ENCODE measurements at places on chromosomes 3 and 15. TPM values are rescaled to one million over a fixed set of nuclear protein-coding genes. Genes with fewer than 3 reads are reported as not detected.

DNA sequence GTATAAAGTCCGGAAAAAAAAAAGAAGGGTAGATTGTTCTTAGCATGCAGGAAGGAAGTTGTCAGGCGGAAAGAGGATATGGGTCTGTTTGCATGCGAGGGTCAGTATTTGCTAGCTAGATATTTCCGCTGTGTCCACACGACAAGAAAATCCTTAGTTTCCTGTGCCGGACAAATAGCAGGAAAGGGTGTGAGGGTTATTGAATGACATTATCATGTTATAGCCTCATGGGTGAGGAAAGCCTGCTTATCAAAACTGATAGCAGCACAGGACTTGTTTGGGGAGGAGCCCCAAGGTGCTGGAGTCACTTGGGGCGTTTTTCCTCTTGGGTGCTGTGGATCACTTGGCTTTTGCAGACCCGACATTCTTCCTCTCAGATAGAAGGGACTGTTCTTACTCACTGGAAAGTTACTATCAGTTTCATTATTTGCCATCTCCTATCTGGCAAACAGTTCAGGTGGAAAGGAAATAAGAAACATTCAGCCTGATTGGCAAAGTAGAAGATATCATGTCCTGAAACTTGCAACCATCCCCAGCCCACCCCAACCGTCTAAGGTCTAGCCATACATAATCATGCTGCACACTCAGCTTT lies 127.2 kb upstream of the DPH6 start:
- no peak for DNase-seq

DNA sequence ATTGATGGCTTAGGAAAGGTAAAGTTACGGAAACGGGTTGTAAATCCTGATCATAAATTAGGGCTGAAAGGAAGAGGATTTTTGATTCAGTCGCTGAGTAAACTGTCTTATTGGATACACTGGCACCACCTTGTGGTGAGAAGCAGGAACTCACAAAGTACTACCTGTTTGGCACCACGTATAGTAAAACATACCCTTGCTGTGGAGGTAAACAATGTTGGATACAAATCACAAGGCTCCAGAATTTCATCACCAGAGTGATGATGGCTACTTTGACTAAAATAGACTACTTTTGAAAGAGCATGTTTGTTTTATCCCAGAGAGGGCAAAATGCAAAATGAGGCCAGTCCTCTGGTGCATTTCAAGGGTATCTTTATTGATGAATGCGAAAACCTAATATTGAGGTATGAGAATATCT lies 216.9 kb downstream of the IGSF11 start:
- peak; percentile 38 for DNase-seq

The ATP1B3 gene
- total RNA-seq, result 106 TPM

The STXBP5L gene
- 0.03 TPM for total RNA-seq

The IGF2BP2 gene
- total RNA-seq, result 37.9 TPM

The SERINC4 gene
- total RNA-seq, result not detected

The CSK gene
- 14.8 TPM for total RNA-seq
